IMR-90 (cell line): ENCODE measurements at places on chromosomes 3 and 15.

GRCh38 chr3:4061195-4061594, 242.0 kb upstream of the SETMAR start:
- no peak for DNase-seq

DNA sequence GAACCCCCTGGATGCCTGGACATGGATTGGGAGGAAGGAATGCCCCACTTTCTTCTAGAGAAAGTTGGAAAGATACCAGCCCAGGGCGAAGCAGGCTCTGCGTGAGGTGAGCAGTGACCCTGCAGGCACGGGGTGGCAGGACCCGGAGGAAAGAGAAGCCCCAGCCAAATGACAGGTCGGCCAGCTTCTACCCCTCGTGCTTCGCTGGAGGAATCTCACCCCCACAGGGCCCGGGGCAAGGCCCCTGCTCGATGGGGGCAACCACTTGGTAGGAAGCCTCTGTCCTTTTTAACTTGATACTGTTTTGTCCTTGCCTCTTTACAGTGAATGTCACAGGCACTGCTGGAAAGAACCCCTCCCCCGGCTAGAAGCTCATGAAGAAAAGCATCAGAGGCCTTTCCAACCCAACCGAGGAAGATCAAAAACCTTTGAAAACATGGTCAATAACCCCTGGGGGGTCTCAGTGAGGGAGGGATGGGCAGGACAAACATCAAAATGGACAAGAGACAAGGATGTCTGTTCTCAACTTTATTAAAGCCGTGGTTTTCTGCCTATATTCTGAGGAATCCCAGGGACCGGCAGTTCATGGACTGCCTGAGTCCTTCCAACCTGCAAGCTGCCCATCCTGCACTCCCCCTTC, 54.4 kb downstream of the SH3BP5 start:
- DNase-seq = no peak

DNA sequence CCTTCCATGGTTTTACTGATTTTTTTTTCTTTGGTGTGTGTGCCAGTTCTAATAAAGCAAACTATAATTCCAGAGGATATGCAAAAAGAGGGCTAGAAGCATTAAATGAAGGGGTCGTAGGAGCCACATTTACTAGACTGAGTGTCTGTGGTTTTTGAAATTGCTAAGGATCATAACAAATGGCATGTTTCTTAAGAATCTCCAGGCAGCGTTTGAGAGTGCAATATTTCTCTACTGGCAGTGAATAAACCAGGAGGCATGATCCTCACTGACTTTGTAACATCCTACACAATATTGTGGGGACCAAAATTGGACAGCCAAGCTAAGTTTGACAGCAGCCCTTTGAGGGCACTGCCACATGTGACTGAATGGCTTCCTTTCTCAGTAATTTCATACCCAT, 115.9 kb upstream of the CCNL1 start:
- no peak for DNase-seq

GRCh38 chr3:67349551-67350174, 304.7 kb downstream of the SUCLG2 start:
- DNase-seq = peak; percentile 15

GRCh38 chr3:35639254-35640186, at the start of gene ARPP21:
Gene ARPP21 (plus strand): TSS chr3:35639525. CDS start chr3:35681752, 42,227 bp downstream.
- no peak for DNase-seq

DNA sequence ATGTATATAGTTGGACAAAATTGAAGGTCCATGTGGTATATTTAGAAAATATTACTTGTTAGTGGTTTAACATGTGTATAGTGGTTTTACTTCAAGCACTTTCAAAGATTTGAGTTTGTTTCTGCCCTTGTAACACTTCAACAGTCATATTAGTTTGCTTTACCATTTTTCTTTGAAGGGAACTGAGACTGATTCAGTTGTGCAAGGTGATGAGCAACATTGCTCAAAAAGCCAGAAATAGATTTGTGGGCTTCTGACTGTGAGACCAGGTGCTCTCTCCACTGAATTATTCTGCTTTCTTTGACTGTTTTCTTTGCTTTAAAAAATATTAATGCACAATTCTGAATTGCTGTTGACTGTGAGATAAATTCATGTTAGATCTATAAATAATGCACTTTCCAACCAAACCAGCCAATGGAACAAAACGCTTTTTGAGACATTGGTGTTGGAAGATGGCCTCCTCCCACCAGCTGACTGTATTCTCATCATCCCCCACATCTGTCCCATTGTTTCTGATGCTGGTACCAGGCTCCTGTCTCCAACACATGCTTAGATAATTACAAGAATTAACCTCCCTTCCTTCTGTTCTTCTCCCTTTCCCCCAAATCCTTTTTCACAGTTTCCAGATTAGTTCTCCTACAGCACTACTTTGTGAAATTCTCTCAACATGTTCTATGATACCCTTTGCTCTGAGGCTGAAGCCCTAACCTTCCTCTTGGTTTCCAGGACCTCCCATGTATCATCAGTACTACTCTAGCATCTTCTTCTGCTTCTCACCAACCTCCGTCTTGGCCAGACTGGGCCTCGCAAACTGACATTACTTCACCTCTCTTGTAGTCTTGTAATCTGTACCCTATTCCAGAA, 27.9 kb downstream of the PLCL2 start:
- no peak for DNase-seq

DNA sequence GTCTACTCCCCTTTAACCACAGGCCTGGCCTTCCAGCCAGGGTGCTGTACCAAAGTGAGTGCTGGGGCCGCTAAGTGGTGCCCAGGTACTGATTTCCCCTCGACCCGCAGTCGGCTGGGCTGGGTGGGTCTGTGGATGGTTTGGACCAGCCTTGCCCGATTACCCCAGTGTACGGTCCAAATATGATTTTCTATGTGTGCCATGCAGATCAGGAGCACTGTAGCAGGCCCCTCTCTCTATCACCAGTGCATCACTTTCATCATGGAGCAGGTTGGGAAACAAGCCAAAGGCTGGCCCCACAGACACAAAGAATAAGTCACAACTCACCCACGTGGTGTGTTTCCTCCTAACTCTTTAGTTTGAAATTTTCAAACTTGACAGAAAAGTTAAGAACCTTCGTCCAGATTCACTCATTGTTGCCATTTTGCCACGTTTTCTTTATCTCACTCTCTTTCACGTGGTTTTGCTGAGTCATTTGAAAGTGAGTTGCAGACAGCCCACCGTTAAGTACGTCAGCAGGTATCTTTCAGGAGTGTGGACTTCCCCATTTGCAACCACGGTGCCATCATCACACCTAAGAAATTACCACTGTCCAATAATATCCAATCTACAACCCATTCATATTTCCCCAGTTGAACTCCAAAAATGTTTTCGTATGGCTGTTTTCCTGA, 37.0 kb downstream of the ZNF710 start:
- DNase-seq = peak; percentile 53

- no peak for DNase-seq
These were observed 55.7 kb downstream of the SRGAP3 start for GRCh38 chr3:9193633-9194195.

DNA sequence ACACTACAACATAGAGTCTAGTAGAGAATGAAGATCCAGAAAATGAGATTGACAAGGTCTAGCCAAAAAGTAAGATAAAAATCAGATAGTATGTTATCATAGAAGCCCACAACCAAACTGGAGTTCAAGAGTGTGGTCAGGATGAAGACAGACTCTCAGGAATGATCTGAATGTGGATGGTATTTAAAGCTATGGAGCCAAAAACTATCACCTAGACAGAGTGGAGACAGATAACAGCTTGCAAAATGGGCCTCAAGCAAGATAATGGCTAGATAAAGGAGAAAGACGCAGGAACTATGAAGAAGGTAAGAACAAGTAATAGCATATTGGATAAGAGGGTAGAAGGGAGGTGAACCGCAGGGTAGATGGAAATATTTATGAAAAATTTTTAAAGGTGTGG, 35.4 kb downstream of the ZMAT3 start:
- no peak for DNase-seq

- peak; percentile 93 for DNase-seq
These were observed 19.5 kb downstream of the TKT start for GRCh38 chr3:53236112-53236841.

- DNase-seq = no peak
These were observed 6.1 kb downstream of the MINDY4B start for GRCh38 chr3:150899141-150899540.

DNA sequence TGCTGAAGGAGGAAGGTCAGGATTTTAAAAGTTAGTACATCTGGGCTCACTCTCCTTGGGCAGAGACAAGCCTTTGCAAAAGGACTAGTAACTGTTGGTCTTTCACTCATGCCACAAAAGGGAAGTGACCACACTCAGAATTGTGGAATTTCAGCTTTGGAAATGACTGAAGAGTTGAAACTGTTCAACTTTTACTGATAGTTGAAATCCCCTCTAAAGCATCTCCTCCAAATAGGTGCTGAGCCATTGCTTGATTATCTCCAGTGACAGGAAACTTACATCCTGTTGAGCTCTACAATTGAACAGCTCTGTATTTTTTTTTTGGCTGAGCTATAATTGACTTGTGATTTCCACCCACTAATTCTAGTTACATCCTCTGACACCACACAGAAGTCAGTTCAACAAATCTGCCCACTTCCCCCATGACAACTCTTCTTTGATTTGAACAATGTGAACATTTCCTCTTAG, 254.8 kb upstream of the TPRG1 start:
- no peak for DNase-seq

DNA sequence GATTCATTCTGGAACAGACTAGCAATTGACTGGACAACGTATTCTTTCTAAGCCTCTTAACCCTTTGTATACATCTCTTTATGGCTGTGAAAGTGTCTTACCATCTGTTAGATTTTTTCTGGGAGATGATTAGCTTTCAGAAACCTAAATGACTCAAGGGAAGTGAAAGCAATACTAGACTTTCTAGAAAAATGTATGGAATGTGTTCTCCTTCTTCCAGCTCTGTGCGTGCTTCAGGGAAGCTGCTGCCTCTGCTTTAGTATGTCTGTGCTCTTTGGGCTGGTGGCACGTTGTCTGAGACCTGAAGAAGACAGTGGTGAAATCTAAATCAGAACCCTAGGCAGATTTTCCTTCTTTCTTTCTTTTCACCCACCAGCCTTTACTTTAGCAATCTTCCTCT, 89.5 kb downstream of the ITPR1 start:
- peak; percentile 27 for DNase-seq

DNA sequence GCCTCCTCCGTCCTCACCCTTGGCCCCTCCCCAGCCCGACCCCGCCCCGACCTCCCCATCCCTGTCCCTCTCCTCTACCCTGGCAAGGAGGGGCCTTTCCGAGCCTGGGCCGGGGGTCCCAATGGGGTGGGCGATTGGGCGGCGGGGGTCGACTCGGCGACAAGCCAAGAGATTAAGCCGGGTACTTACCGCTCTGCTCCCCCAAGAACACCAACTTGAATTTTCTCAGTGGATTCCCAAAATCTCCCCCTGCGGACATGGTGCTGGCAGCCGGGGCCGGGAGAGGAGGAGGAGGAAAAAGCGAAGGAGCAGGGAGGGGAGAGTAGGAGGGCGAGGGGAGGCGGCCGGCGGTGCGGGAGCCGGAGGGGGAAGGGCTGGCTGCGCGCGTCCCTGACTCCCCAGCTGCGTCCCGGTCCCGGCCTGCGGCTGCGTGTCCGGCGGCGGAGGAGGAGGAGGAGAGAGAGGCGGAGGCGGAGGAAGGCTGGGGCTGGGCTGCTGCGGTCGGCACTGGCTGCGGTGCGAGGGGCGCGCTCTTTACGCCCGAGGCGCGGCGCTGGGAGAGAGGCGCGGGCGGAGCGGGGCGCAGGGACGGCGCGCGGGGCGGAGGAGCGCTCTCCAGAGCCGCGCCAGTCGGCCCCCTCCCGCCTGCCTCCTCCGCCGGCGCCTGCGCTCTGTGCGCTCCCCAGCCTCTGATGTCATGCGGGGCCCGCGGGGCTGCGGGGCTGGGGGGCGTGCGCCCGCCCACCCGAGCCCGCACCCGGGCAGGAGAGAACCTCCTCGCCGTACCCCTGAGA, at the start of gene RAB6B:
RAB6B (minus strand) TSS at position 675 of the 794 bp plus-strand sequence; CDS start at position 259, 416 bp downstream.
- peak; percentile 20 for DNase-seq

- DNase-seq = peak; percentile 64
These were observed 829 bp downstream of the RNF7 start for GRCh38 chr3:141738891-141739363.

DNA sequence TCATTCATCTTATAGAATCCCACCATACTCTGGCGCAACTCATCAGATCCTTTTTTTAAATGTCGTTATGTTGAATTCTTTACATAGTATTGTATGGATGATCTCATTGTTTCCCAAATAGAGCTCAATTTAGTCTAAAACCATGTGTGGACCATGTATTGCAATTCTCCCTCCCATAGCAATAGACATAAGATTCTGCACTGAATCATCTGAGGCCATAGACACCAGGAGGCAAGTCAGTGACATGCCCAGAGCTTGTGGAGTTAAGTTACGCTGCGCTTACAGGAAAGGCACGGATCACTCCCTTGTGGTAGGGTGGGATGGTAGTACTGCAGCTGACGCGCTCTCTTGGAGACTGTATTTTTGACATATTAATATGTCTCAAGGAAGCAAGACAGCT, 211.0 kb downstream of the GABRB3 start:
- no peak for DNase-seq

DNA sequence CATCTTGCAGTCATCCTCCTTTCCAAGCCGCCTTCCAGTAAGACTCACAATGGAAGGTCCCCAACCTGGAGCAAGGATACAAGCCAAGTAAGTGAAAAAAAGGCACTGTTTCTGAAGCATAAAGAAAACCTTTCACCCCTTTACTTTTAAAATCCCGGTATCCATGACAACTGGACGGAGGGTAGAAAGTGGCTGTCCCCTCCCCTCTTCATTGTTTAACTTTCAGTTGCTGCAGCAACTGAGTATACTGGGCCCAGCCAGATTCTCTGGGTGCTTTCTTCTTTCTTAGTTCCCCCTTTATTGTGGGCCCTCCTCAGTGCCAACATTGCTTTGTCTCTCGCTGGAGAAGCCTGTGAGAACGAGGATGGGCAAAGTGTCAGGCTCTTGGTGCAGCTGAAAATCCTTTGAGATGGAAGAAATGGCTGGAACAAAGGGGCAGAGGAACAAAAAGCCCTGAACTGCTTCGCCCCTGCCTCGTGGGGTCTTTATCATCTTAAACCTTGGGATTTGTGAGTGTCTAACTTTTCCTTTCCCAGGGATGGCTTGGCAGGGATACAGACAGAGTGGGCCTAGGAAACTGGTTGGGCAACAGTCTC, 224.0 kb upstream of the RGMA start:
- DNase-seq = no peak

DNA sequence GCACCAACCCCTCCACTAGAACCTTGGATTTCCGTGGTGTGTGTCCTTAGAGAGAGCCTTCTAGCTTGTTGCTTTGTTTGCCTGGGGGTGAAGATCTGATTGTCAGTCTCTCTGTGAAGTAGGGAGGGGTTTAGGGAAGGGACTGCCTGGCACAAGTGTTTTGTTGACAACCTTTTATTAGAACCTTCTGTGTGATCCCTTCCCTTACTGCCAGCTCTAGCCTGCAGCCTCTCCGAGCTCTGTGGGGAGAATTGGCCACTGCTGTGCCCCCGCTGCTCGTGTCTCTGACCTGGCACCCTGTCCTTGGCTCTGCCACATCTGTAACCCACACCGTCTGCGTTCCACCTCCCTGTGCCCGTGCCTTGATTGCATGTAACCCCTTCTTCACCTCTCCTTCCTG, 30.9 kb upstream of the PCSK6 start:
- no peak for DNase-seq
